ENCODE measurements at places on chromosomes 1 and 21.

GRCh38 chr1:171972846-171973245 lies 131.5 kb downstream of the DNM3 start:
- DNase-seq = no peak

DNA sequence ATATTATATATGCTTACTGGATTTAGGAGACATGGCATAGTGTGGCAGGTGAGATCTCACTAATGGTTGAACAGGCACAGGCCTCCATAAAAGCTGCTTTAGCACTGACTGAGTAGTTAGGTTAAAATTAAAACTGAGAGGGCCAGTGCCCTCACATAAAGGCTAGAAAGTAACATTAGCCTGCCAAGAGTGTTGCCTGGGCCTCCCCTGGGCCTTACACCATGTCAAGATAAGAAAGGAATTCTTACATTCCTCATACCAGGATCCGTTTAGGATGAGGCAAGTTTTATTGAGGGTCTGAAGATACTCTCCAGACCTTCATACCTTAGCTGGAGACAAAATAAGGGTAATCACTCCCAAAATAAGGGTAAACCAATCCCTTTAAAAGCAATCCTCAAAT lies 1011.8 kb downstream of the PLA2G4A start:
- no peak for DNase-seq

- peak; percentile 20 for DNase-seq
Measured at GRCh38 chr1:114854693-114855320, at the start of gene SYCP1. TSS of gene SYCP1 (plus strand) at chr1:114854863. CDS start at chr1:114855465, 602 bp downstream.

GRCh38 chr1:106276871-106277270 lies 779.6 kb upstream of the PRMT6 start:
- peak; percentile 9 for DNase-seq

GRCh38 chr1:15256584-15256983 lies 9.6 kb downstream of the FHAD1 start:
- no peak for DNase-seq

DNA sequence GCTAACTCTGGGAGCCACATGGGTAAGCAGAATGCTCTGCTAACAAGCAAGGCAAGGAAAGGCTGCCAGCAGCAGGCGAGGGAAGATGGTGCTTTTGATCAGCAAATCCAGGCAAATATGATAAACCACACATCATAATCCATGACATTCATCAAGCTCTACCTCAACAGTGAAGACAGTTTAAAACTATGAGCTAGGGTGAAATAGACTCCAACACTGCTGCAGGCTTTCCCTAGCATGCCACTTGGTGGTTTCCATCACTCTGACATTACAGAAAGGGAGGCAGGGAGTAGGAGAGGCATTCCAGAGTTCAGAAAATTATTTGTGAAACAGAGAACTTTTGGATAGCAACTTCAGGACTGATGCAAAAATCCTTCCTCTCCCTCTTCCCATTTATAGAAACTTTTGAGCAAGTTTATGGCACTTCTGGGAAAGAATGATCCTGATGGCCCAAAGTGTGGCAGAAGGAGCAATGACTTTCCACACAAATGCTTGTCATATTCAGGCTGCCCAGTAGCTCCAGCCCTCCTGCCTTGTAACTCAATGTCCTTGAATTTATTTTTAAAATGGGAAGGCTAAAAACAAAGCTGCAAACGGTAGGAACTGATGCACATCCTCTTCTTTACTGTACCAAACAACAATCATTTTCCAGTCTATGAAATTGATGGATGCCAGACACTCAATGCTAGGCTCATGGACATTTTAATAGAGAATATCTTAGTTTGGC lies 70.8 kb downstream of the SMYD2 start:
- DNase-seq = no peak

- DNase-seq = peak; percentile 84
Measured at GRCh38 chr1:115280064-115280463, 58.0 kb downstream of the NGF start.

DNA sequence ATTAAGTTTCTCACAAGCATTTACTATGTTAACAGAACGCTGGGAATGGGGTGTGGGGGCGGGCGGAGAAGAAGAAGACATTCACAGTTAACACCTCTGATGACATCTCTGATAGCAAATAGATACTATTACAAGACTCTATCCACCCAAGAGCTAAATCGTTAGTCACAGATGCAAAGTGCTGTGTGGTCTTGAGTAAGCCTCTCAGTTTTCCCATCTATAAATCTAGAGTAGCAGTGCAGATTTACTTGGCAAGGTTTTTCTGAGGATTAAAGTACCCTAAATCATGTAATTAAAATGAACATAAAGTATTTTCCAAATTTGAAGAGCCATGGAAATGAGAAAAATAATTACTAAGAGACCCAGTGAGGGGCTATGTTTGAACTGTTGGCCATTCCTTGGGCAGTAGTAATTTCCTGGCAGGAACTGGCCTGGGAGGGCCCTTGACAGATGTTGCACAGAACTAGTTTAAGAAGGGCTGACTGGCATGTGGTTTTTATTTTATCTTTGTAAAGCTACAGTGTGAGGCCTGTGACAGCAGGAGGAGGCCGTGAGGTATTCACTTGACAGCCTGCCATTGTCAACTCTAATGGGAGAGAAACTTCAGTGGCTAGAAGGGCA lies 58.7 kb upstream of the APOBEC4 start:
- DNase-seq = peak; percentile 79

- peak; percentile 3 for DNase-seq
Measured at GRCh38 chr1:248696261-248696660, 6.3 kb downstream of the OR14I1 start.

- no peak for DNase-seq
Measured at GRCh38 chr21:28669971-28670653, 322.6 kb downstream of the LTN1 start.

GRCh38 chr1:91885716-91886506 lies at the start of gene TGFBR3:
TSS of gene TGFBR3 (minus strand) at chr1:91886151. CDS start at chr1:91861531, 24,620 bp downstream.
- peak; percentile 93 for DNase-seq

DNA sequence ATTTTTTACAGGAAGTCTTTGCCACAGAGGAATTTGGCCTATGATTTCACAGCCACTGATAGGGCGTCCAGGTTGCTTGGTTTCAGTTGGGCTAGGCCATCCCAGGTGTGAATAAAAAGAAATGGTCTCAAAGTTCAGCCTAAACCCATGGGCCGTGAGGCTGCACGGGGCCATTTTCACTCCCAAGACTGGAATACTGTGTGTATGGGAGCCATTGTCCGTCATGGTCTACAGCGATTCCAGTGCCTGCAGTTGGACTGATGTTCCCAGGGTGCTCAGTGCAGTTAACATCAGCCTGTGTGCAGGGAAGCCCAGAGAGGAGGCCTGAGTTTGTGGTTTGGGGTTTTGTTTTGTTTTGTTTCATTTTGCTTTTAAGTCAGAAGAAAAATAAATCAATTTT lies 133.2 kb downstream of the ADSS2 start:
- DNase-seq = no peak

- peak; percentile 43 for DNase-seq
Measured at GRCh38 chr1:117110774-117111173, 10.8 kb downstream of the TRIM45 start.

DNA sequence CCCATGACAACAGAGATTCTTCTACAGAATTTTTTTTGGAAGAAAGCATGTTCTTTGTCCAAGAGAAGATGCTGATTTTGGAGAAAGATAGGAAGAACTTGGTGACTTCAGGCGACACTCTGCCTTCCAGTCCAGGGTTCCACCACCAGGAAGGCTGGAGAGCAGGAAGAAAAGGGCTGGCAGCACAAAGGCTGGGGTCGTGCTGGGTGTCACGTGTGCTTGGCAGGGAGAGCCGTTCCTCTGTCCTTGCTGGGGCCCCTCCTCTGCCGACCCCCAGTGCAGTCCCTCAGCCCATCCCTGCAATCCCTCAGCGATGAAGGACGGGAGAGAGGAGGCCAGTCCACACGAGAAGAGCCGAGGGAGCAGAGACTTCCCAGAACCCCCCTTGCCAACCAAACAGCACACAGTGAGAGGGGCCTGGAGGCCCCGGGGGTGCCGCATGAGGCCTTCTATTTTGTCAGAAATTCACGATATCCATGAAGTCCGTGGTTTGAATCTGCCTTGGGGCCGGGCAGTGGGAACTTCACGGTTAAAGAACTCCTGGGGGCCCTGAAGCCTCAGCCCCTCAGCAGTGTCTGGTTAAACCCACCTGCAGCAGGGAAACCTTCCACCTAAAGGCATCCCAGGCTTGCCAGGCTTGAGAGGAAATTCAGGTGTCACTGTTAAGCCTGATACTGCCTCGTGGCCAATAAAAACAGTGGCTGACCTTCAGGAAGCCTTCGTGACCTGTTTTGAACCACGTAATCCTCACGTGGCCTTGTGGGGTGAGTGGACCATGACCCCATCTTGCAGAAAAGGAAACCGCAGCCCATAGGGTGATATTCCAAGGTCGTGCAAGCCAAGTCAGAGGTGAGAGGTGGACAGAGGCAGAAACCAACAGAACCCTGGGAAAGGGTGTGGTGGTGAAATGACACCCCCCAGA lies 3.4 kb downstream of the KRTAP10-12 start:
- DNase-seq = no peak

- peak; percentile 81 for DNase-seq
Measured at GRCh38 chr1:36365381-36365780, 20.3 kb downstream of the STK40 start.
